NCI-H1417 treated with DMSO at 0.1 percent for 48 hours (cell line): ENCODE measurements at places on chromosomes 12 and 14.
A peak's percentile ranks its signal among the peaks of the same experiment; 100 is the strongest.

GRCh38 chr12:18141048-18141982, 51.3 kb upstream of the RERGL start:
- DNase-seq, result peak; percentile 37

DNA sequence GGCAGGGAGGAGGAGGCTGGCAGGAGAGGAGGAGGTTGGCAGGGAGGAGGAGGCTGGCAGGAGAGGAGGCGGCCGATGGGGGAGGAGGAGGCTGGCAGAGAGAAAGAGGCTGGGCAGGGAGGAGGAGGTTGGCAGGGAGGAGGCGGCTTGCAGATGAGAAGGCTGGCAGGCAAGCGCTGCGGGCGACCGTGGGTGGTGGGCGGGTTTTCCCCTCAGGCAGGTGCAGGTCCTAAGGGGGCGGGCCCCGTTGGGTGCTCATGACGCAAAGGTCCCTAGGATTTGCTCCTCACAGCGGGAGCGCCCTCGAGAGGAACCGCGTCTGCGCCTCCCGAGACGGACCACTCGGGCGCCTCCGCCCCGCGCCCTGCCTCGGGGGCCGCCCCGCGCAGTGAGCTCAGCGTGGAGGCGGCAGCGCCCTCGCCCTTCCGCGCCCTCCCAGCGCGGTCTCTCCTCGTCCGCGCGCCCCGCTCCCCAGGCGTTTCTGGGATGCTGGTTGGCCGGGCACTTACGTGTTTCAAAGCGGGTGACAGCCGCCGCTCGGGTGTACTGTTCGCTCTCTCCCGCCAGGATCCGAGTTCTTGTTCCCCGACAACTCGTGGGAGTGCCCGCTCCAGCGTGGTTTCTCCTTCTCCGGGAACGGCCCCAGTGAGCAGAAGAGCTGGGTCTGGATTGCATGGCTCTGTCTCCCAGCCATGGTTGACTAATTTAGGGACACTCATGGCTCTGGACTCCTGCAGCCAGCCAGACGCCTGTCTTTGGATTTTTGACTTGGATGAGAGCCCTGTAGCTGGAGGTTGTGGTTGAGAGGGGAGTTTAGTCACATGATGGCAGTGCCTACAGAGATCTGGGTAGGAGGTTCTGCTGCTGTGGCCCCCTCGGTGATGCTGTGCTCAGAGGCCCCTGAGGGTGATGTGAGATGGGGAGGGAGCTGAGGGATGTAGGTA, 64.1 kb upstream of the PPP4R3A start:
- peak; percentile 31 for DNase-seq

GRCh38 chr12:28240853-28241252, 50.6 kb downstream of the CCDC91 start:
- DNase-seq, result no peak

- no peak for DNase-seq
Measured at GRCh38 chr14:85883966-85884365, 354.0 kb downstream of the FLRT2 start.

DNA sequence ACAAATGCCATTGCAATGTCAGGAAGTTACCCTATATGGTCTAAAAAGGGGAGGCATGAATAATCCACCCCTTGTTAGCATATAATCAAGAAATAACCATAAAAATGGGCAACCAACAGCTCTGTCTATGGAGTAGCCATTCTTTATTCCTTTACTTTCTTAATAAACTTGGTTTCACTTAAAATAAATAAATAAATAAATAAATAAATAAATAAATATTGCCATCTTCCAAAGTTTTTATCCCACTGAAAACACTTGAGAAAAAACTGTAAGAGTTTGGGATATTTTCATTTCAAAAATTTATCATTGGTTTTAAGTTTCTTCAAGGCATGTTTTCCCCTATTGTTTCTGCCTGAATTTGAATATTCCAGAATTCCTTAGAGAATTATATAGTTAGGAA, 89.8 kb downstream of the SYT10 start:
- no peak for DNase-seq

GRCh38 chr12:94109160-94109559, 39.2 kb upstream of the PLXNC1 start:
- no peak for DNase-seq

DNA sequence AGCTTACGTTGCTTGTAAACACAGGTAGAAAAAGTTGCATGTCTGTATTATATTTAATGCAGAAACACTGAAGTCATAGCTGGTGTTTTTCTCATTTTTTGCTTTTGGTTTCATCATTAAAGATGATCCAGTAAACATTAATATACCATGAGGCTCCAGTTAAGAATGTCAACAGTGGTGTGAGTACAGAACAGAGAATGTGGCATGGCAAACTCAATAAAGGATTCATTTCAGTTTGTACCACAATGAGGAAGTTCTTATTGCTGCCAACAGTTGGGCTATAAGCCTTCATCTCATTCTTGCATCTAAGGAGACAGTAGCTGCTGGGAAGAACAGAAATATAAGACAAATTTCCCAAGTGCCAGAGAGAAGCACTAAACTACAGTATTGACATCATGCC, 72.1 kb upstream of the ST8SIA1 start:
- no peak for DNase-seq

GRCh38 chr14:100334904-100335303, 11.8 kb downstream of the SLC25A47 start:
- no peak for DNase-seq

DNA sequence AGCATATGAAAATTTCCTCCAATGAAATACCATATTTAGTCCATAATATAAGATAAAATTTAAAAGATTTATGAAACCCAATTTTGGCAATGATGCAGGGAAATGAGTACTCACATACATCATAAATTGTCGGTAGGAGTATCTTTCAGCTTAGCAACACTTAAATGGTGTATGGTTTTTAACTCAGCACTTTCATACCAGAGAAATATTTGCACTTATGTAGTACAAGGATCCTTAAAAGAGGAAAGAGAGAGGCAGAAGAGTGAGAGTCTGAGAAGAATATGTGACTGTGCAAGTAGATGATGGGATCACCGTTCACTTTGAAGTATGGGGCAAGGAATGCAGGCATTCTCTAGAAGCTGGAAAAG, 379.3 kb upstream of the DCN start:
- no peak for DNase-seq

DNA sequence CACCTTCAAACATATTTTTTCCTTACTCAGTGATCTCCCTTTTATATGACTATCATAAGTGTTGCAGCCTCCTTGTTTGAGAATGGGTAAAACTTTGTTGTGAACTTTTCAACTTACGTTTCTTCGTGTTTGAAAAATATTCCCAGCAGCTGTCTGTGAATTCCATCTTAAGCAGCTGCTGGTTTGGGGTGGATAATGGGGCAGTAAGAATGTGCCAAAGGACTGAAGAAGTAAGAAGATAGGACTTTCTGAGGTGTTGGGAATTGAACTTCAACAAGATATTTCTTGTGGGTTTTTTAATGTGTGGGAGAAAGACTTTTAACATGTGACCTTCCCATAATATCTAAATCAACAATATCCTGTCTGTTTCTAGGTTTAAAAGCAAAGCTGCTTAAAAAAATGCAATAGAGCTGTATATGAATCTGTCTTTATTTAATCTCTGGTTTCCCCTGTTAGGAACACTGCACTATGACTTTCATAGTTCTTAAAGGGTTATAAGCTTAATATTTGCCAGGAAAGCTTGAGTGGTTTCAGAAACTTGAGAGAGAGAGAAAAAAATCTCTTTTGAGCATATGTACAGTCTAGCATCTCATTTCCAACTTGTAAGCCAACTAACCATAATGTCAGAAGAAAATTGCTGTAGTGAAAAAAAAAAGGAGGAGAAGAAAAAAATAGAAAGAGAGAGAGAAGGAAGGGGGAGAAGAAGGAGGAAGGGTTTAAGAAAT, 1659.2 kb upstream of the FLRT2 start:
- no peak for DNase-seq

GRCh38 chr14:38419579-38419978, 163.7 kb upstream of the CLEC14A start:
- no peak for DNase-seq

GRCh38 chr12:117034249-117034648, 65.0 kb downstream of the TESC start:
- DNase-seq, result no peak

DNA sequence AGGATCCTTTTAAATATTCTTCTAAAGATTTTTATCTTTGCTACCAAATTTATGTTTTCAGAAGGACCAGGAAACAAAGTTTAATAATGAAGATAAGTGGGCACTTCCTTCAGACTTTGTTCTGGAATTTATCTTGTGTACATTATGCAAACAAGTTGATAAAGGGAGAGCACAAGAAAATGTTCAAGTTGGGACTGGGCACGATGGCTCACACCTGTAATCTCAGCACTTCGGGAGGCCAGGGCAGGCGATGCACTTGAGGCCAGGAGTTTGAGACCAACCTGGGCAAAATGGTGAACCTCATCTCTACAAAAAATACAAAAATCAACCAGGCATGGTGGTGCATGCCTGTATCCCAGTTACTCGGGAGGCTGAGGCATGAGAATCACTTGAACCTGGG, 4.6 kb downstream of the PLBD1 start:
- DNase-seq, result no peak

- DNase-seq, result no peak
Measured at GRCh38 chr14:38723959-38724358, 379.1 kb downstream of the SEC23A start.
